Activated CD4-positive, alpha-beta T cell treated with anti-CD3 and anti-CD28 coated beads, Interleukin-2, amount 10 ng/mL, durations not matched to agents 7 days and 5 days (primary cell): ENCODE measurements at places on chromosomes 13 and 19. TPM values are rescaled to one million over a fixed set of nuclear protein-coding genes. Genes with fewer than 3 reads are reported as not detected.

GRCh38 chr13:66915596-66916185 is 314.4 kb downstream of the PCDH9 start:
- no peak overlapping the region for H3K27ac ChIP-seq
- no peak overlapping the region for H3K4me3 ChIP-seq
- no peaks in the 10 kb centered on the region for H3K36me3 ChIP-seq
- no peaks in the 10 kb centered on the region for H3K27me3 ChIP-seq
- peaks cover 10% of the 10 kb centered on the region for H3K4me1 ChIP-seq

GRCh38 chr13:67224148-67224846 is 5.8 kb downstream of the PCDH9 start:
- peak; percentile 55 for DNase-seq
- H3K4me1 ChIP-seq: peaks cover 3% of the 10 kb centered on the region
- no peak overlapping the region for H3K27ac ChIP-seq
- no peak overlapping the region for H3K4me3 ChIP-seq

- H3K36me3 ChIP-seq: no peaks in the 10 kb centered on the region
- no peak for DNase-seq
Measured at GRCh38 chr13:110239280-110240125, 67.5 kb downstream of the COL4A1 start.

DNA sequence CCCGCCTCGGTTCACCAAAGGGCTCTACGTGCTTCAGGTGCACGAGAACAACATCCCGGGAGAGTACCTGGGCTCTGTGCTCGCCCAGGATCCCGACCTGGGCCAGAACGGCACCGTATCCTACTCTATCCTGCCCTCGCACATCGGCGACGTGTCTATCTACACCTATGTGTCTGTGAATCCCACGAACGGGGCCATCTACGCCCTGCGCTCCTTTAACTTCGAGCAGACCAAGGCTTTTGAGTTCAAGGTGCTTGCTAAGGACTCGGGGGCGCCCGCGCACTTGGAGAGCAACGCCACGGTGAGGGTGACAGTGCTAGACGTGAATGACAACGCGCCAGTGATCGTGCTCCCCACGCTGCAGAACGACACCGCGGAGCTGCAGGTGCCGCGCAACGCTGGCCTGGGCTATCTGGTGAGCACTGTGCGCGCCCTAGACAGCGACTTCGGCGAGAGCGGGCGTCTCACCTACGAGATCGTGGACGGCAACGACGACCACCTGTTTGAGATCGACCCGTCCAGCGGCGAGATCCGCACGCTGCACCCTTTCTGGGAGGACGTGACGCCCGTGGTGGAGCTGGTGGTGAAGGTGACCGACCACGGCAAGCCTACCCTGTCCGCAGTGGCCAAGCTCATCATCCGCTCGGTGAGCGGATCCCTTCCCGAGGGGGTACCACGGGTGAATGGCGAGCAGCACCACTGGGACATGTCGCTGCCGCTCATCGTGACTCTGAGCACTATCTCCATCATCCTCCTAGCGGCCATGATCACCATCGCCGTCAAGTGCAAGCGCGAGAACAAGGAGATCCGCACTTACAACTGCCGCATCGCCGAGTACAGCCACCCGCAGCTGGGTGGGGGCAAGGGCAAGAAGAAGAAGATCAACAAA is 2.6 kb downstream of the PCDH17 start:
- peaks cover 50% of the 10 kb centered on the region for H3K27me3 ChIP-seq
- peak overlapping the region; percentile 32 for H3K4me3 ChIP-seq
- H3K4me1 ChIP-seq: peaks cover 19% of the 10 kb centered on the region
- H3K36me3 ChIP-seq: peaks cover 6% of the 10 kb centered on the region

- no peak for DNase-seq
- no peaks in the 10 kb centered on the region for H3K27me3 ChIP-seq
- no peak overlapping the region for H3K4me3 ChIP-seq
- H3K36me3 ChIP-seq: peaks cover 20% of the 10 kb centered on the region
- peaks cover 48% of the 10 kb centered on the region for H3K4me1 ChIP-seq
Measured at GRCh38 chr19:2627319-2627829, 75.1 kb downstream of the GNG7 start.

GRCh38 chr19:6312018-6312417 is 21.4 kb downstream of the ACER1 start:
- H3K4me1 ChIP-seq: no peaks in the 10 kb centered on the region
- no peaks in the 10 kb centered on the region for H3K27me3 ChIP-seq
- H3K27ac ChIP-seq: no peak overlapping the region
- H3K36me3 ChIP-seq: no peaks in the 10 kb centered on the region

DPF1 gene
- 0.20 TPM for total RNA-seq

DIRAS1 gene
- total RNA-seq: not detected

FGF22 gene
- 0.12 TPM for total RNA-seq

PINLYP gene
- total RNA-seq: 4.1 TPM
